ENCODE measurements at places on chromosomes 12 and 14.

DNA sequence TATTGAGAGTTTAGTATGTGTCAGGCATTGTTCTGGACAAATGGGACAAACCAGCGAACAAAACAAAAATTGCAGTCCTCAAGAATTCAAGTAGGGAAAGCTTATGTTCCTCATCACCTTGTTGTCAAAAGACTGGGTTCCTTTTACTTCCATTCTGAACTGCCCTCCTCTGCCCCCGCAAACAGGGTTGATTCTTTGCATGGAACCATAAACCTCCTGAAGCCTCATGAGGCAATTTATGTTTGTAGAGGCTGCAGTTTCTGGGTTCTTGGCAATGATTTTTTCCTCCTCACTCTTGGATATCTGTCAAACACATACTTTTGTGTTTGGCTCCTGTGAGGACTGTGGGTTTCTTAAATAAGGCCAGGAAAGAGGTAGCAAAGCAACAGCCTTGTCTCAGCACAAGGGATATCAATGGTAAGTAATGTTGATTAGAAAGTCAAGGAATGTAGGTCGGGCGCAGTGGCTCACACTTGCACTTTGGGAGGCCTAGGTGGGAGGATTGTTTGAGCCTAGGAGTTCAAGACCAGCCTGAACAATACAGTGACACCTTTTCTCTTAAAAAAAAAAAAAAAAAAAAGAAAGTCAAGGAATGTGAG is 13.9 kb downstream of the COPZ1 start:
- no peak for DNase-seq

DNA sequence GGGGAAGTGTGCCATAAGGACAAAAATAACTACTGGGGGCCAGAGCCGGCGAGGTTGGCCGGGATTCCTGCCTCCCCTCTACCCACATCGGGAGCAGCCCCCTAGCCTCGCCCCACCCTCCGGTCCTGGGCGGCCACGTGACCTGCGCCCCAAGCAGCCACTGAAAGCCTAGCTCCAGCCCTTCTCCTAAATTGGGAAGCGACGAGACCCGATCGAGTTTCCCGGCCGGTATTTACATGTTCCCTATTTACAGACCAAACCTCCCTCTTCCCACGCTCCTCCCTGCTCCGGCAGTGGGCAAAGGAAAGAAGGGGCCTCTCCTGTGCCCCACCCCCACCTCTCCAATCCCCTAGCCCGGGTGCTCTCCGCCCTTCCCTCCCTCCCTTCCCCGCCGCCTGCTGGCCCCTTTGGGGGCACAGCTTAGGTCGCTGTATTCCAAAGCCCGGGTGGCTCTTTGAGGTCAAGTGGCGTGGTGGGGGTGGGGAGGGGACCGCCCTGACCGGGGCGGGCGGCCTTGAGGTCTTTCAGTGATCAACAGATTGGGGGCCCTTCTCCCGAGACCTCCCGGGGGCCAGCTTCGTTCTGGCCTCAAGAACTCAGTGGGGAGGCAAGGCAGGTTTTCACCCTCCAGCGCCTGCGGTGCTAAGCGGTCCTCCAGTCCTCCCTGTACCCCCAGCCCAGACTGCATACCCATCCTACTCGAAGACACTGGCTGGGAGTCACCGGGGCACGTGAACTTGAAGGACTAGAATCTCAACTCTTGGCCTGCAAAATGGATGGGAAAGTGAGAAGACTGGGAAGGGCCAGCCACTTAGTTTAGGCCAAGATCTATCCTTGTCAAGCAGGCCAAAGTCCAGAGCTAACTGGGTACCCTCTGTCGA is 6.3 kb upstream of the CTDSP2 start:
- DNase-seq: no peak

DNA sequence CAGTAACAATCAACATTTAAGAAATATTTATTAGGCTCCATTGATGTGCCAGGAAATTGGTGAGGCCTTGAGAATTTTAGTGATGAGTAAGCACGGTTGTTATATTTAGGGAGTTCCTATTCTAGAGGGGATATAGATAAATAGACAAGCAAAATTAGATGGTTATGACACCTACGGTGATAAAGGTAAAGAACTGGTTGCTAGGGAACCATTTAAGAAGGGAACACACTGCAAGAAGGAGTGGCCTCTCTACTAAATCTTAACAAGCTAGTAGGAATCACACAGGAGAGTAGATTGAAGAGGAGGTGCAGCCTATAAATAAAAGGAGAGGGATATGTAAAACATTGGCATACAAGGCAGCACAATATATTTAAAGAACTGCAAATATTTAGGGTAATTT is 155.2 kb downstream of the LRIG3 start:
- no peak for DNase-seq

- DNase-seq: no peak
Observed at GRCh38 chr12:120748242-120748641, 22.6 kb downstream of the ACADS start.

GRCh38 chr14:21070083-21070609 is at the start of gene ARHGEF40:
Gene ARHGEF40 (plus strand): TSS chr14:21070304. CDS start chr14:21070397, 93 bp downstream.
- DNase-seq: no peak

DNA sequence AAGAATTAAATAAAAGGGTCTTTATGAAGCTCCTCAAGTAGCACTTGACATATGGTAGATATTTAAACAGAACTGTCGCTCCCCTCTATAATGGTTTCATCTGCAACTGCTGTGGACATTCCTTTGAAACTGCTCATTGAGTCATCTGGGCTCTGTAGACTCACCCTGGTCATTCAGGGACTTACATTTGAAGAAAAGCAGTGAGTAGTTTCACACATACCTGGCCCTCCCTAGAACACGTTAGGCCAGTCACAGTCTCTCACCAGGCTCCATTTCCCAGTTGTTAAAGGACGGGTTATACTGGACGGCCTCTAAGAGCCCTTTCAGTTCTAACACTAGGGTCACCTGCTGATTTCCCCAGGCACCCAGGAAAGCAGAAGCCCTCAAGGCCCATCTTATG is 217.0 kb downstream of the BCL11B start:
- DNase-seq: no peak

- no peak for DNase-seq
Observed at GRCh38 chr14:67574806-67575205, 25.3 kb downstream of the PIGH start.

DNA sequence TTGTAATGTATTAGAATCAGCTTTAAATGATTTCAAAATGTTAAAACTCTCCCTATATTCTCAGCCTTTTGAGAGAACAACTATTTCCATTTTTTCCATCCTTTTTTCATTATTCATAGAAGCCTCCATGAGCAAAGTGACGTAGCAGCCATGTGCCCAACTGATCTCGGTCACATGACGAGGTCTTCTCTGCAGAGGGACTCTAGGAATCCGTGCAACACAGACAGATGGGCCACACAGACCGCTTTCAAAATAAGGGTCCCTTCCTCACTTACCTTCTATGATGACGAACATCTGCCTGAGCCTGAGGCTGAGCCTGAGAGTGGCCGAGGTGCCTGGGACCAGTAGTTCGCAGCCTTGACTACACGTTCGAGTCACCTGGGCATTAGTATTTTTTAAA is 293.8 kb downstream of the FOXN3 start:
- DNase-seq: no peak

DNA sequence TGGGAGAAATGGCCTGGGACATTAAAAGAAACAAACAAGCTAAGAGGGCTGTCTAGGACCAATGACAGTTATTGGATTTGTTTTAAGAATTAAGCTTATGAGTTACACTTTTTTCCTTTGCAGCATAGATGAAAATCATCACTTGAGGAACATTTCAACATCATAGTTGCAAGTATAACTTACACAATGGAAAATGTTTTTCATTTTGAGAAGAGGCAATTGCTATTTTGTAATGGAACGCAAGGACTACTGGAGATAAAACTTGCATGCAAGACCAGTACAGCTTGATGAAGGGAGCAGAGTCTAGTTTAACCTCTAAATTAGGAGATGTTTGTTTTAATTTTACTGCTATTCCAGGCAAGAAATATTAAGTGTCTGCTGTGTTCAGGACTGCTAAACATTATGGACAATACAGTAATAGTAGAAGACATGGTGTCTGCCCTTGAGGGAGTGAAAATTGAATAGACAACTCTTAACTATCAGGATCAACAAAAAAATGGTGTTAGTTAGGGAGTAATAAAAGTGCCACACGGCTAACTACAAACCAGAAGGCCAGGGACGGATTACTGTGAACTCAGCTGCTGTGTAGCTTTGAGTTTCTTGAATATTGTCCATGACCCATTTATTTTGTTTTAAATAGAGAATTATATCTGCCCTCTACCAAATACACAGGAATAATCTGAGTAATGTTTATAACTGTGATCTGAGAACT is 374.5 kb downstream of the RAD51B start:
- DNase-seq: no peak

All from stimulated activated CD8-positive, alpha-beta memory T cell treated with anti-CD3 and anti-CD28 coated beads, Interleukin-15, amount 100 ng/mL, for 1 hour (primary cell).